NCI-H345 (cell line): ENCODE measurements at places on chromosomes 6 and 20.
A peak's percentile ranks its signal among the peaks of the same experiment; 100 is the strongest.

GRCh38 chr6:30260036-30260504 lies 46.9 kb upstream of the TRIM26 start:
- no peak for DNase-seq

DNA sequence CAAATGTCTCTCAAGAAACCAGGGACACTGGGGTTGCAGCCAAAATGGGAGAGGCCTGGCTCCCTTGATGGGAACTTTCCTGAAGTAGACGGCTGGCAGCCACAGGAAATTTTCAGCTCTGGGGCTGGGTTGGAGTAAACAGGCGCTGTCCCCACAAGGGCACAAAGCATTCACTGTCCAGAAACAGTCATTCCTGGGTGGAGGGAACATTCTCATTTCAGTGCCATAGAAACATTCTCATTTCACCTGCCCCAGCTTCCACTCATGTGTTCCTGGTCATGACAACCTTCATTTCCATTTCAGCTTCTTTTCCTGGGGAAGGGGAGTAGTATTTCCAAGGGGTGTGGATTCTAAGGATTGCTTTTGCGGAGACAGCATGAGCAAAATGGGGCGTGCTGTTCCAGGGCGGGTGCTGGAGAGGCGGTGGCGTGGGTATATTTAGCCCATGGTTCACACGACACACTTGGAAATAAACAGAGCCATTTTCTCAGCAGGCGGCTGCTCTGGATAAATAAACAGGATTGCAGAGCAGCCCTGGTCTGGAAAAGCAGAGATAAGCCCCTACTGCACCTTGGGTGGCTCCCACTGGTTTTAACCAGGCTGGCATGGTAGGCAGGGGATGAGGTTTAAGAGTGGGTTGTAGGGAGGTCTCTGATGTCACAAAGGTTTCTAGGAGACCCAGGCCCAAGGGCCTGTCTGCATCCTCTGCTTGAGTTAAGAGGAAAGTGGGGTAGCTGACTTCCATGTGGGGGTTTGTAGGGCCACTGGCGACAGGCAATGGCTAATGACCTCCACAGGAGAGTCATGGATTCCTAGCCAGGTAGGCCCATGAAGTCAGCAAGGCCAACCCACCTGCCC lies 32.9 kb downstream of the COX4I2 start:
- DNase-seq = peak; percentile 92

- DNase-seq = peak; percentile 34
Observed at GRCh38 chr6:156427345-156427744, 349.8 kb upstream of the ARID1B start.

GRCh38 chr20:41110930-41111577 lies 26.3 kb upstream of the PLCG1 start:
- DNase-seq = no peak

DNA sequence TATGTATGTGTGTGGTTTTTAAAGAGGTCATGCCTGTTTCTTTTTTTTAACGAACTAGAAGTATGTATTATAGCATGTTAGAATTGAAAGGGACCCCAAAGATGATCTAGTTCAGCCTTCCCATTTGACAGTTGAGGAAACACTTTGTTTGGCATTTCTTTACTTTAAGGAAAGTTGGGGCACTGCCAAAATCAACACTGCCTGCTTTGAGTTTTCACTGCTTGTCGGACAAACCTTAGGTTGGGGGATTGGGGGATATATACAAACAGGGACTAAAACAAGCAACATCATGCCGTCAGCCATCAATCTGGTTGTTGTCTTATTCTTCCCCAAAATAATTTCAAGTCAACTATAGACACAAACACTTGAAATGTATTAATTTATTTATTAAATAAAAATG lies 14.1 kb upstream of the CALHM6 start:
- DNase-seq = no peak

DNA sequence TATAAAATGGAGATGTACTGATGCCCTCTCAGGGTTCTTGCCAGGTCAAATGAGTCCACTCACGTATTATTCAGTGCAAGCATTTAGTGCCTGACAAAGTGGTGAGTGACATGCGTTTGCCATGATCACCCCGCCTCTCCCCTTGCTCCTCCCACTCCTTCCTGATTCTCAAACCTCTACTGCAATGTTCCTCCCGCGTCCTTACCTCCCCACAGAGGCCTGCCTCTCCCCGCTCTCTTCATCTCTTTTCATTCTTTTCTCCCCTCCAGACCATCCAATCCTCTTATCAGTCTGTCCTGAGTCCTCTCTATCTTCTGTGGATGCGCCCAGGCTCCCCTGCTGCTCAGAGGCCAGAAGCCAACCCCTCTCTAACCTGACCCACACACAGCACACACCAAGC lies 40.7 kb downstream of the KCNK5 start:
- DNase-seq = no peak

GRCh38 chr20:1810926-1811620 lies 84.1 kb upstream of the SIRPA start:
- DNase-seq = no peak

DNA sequence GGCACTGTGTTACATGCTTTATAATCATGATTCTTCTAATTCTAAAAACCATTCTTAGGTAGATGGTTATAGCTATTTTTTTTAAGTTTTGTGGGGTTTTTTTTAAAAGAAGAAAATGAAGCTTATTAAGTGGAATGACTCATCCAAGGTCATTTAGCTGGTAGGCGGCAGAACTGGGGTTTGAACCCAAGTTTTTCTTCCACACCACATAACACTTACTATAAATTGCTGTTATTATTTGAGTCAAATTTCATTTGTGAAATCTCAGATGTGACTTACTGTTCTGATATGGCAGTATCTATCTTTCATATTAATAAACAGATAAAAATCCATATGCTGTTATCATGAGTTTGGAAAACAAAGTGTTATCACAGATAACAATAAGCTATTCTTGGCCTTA lies 10.4 kb upstream of the COL10A1 start:
- DNase-seq = no peak
